ENCODE measurements at places on chromosomes 6 and 20. TPM values are rescaled to one million over a fixed set of nuclear protein-coding genes. Genes with fewer than 3 reads are reported as not detected.

Gene DDX43
- 1.4 TPM for total RNA-seq

Gene OOEP
- total RNA-seq: 0.36 TPM

Gene WFDC10A
- not detected for total RNA-seq

Gene ZKSCAN8
- total RNA-seq: 16.8 TPM

Gene AGER
- 1.8 TPM for total RNA-seq

- no peak for DNase-seq
Observed at GRCh38 chr20:49508435-49509199, 26.1 kb upstream of the KCNB1 start.

GRCh38 chr6:30942338-30943060, 1.7 kb downstream of the MUCL3 start:
- DNase-seq: peak; percentile 83

DNA sequence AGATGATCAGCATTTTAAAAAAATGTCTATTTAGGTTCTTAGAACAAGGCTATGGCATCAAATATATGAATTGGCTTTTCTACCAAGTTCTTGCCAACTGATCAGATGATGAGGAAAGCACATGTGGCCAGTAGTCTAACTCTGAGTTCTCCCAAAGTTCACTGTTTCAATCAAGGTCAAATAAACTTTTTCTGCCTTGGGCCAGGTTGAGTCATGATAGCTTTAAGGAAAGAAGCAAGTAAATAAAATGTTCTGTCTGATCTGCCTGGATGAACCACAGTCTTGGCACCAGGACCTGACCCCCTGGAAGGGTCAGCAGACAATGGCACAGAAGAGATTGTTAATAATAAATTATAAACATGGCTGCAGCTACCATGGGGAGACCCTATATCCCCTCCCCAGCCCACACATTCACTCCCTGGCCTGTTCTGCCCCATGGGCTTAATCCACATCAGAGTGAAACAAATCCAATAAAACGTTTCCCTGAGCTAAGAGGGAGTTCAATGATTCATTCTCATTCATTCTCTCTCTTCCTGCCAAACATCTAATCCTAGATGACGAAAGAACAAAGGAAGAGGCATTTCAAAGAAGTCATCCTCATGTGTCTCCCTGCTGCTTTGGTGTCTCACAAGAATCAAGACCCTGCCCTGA, 661.6 kb downstream of the DHX35 start:
- no peak for DNase-seq

GRCh38 chr6:40077736-40078135, 143.5 kb upstream of the MOCS1 start:
- DNase-seq: no peak
